A673 (cell line): ENCODE measurements at places on chromosomes 2 and 18. TPM values are rescaled to one million over a fixed set of nuclear protein-coding genes. Genes with fewer than 3 reads are reported as not detected.

SNORC gene
- total RNA-seq, result 4.6 and 4.7 TPM in 2 replicates

MCEE gene
- 11.2 and 11.8 TPM in 2 replicates for total RNA-seq

RGPD4 gene
- total RNA-seq, result not detected in 2 replicates

XDH gene
- total RNA-seq, result 0.09 and 0.19 TPM in 2 replicates

ATP6V1C2 gene
- not detected in 2 replicates for total RNA-seq

PPP4R3B gene
- total RNA-seq, result 49.8 and 57.9 TPM in 2 replicates

KLHL30 gene
- total RNA-seq, result 0.09 TPM in 1 of 2 replicates, not detected in the other

CGREF1 gene
- total RNA-seq, result 8.4 and 9.4 TPM in 2 replicates

HRH4 gene
- total RNA-seq, result 0.15 TPM in 1 of 2 replicates, not detected in the other

ASB18 gene
- total RNA-seq, result not detected in 2 replicates

IL1B gene
- 1.3 and 2.1 TPM in 2 replicates for total RNA-seq

GKN1 gene
- total RNA-seq, result not detected in 2 replicates

DIS3L2 gene
- 38.7 and 45.1 TPM in 2 replicates for total RNA-seq
